ENCODE measurements at places on chromosomes 7 and 10.
A peak's percentile ranks its signal among the peaks of the same experiment; 100 is the strongest.

- peak; percentile 29 for DNase-seq
Measured at GRCh38 chr10:80504158-80504811, 33.4 kb upstream of the SH2D4B start.

DNA sequence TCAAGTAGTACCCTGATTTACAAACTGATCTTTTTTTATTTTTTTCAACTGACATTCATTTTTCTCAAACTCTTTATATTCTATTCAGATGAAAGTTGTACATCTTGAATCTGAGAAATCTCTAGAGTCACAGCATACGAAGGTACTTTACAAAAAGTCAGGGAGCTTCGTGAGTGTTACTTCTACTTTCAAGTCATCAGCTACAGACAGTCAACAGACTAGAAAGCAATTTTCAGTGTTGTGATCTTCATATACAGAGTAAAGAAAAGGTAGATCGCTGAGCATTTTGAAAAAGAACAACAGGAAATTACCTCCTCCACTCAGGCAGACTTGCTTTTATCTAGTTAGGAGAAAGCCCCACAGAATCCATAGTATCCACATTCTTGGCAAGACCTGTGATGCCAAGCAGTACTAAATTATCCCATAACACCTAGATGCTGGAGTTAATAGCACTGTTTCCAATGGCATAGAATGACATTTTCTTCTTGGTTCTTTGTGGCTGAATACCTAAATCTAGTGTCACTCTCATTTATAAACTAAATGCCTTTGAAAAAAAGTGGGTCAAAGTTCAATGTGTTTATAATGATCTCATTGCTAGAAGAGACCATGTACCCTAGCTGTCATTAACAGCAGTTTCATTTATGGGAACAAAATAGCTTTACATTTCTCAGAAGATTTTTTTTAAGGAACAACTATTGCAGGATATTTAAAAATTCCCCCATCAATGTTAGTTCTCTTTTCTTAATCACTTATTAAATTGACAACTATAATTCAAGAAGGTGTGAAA lies 12.0 kb upstream of the ZNF800 start:
- no peak for DNase-seq

GRCh38 chr7:101782896-101783295 lies 34.5 kb upstream of the CUX1 start:
- DNase-seq, result no peak

DNA sequence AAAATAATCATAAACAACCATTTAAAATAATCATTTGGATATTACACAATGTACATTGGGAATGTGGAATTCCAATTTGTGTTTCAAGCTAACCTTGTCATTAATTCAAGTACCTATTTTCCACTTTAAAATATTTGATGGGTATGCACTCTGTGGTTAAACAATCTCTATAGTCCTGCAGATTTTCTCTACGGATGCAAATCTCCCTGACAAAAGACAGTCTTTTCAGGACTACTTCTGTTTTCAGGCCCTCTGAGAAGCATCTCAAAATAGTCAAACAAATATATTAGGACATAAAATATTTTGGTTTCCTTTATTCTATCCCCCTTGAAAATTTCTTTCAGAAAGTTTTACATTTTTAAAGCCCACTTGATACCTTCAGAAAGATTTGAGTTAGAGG lies 735.6 kb upstream of the MBL2 start:
- DNase-seq, result no peak

GRCh38 chr10:73899423-73899822 lies 11.5 kb upstream of the PLAU start:
- DNase-seq, result no peak

GRCh38 chr10:73251683-73252444 lies 580 bp downstream of the MRPS16 start:
- peak; percentile 22 for DNase-seq

DNA sequence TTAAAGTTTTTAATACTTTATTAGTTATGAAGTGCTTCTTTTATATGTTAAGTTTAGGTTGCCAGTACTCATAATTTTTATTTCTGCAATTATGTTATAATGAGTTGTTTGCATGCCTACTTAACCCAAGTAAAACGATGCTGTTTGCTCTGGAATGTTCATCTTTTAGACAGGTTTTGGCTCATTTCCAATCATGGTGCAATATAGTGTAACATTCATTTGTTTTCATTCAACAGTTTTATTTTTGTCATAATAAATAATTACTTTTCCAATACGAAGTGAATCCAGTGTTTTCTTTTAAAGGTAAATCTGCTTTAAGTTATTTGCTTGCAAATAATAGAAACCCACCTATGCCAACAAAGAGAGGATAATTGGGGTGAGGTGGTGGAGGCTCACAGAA lies 22.1 kb downstream of the ARL5B start:
- DNase-seq, result no peak

GRCh38 chr7:47371733-47372368 lies 210.1 kb downstream of the TNS3 start:
- DNase-seq, result peak; percentile 80

DNA sequence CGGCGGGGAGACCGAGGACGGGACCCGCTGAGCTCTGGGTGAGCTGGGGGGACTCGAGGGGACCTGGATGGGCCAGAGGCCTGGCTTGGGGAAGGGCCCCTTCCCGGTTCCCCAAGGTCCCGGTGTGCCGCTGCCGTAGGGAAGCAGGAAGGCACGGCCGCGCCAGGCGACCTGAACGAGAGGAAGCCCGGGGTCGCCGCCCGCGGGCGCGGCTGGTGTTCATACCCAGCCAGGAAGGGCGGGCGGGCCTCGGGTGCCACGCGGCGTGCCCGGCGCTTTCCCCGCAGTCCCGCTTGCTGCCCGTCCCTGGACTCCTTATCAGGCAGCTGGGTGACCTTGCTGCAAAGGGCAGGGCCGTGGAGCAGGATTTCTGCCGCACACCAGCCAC lies 38.0 kb downstream of the ZNF777 start:
- DNase-seq, result no peak

DNA sequence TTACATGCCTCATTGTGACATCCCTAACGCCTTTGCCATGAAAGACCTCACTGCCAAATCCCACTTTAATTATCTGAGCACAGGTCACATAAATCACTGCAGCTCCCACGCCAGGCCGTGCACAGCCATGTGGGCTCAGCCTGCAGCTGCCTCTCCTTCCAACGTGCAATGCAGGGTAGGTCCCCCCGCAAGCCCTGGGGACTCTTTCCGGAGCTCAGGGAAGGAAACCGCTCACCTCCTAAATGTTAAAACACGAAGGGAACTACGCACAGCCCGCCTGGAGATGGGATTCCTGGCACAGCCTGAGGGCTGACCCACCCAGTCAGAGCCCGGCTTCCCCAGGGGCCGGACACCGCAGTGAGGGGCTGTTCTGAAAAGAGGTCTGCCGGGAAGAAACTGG lies 128.0 kb downstream of the MAD1L1 start:
- peak; percentile 30 for DNase-seq

DNA sequence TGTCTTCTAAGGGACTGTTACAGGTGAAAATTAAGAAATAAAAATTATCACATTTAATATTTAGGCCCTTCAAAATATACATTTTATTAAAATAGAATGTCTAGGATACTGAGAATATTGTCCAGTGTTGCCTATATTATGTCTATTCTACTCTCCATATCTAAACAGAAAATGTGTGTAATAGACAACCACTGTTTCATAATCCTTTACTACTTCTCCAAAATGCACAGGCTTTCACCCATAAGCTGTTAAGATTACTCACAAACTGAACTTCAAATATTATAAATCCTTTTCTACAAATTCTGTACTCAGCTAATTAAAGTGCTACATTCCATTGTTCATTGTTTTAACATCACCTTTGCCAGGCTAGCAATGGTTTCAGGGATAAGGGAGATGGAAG lies 56.7 kb upstream of the TFEC start:
- no peak for DNase-seq

DNA sequence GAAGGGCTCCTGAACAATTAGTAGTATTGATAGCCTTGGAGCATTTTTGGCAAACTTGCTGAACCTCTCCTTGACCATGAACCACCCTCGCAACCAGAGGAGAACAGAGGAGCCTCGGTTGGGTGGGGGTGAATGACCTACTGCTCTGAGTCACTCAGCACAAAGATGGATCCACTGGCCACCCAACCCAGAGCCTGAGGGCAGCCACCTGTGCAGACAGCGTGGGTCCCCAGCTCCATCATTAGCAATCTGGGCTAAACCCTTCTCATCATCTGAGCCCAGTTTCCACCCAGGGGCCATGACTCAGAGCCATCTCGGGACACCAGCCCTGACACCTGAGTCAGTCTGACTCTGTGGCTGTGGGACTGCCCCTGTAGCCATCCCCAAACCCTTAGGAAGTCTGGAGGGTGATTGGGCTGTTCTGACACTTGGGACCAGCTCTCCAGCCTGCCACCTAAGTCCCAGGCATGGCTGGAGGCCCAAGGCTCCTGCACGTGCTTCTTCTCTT lies 171.8 kb upstream of the GPR26 start:
- no peak for DNase-seq

DNA sequence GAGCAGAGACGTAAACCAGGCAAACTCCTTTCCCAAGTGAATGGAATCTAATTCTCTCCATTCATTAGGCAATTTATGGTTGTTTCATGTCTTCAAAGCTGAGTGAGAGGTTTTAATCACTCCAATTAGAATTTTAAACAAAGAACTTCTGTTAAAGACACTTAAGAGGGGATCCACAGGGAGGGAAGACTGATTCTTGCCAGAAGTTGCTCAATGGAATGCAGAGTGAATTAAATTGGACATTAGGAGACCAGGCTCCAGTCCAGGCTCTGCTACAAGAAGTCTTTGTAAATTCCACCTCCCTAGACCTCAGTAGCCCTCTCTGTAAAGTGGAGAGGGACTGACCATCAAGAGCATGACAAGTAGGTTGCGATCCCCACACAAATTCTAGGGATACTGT lies 130.7 kb upstream of the TMEM72 start:
- DNase-seq, result no peak

DNA sequence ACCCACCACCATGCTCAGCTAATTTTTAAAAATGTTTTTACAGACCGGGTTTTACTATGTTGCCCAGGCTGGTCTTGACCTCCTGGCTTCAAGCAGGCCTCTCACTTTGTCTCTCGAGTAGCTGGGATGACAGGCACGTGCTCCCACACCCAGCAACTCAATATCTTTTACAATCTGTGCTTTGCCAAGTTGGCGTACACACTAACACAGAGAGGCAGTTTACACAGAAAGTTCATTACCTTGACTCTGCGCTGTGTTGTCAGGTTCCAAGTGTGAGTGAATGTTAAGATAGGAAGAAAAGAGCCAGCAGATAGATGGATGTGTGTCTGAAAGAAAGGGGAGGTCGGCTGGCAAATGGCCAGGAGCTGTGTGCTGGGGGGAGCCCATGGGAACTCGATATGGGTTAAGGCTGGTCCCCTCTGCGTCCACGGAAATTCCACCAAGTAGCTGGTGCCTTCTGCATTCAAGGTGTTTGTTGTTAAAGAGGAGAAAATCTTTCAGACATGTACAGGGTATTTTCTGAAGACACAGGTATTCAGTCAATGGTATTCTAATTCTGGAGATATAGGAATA lies 299.8 kb downstream of the CAMK1D start:
- DNase-seq, result no peak

- no peak for DNase-seq
Measured at GRCh38 chr10:100153239-100153825, 32.5 kb downstream of the ERLIN1 start.

- DNase-seq, result no peak
Measured at GRCh38 chr7:17988141-17988540, 39.5 kb downstream of the PRPS1L1 start.

- DNase-seq, result peak; percentile 28
Measured at GRCh38 chr10:18214691-18215563, 74.7 kb downstream of the CACNB2 start.

GRCh38 chr7:90320418-90320800 lies 695 bp downstream of the FAM237B start:
- no peak for DNase-seq

GRCh38 chr10:124994573-124995473 lies 52.9 kb downstream of the ZRANB1 start:
- DNase-seq, result no peak

GRCh38 chr10:4639960-4640359 lies 186.0 kb upstream of the AKR1E2 start:
- no peak for DNase-seq

- no peak for DNase-seq
Measured at GRCh38 chr7:107043921-107044346, 571 bp upstream of the PRKAR2B start.

DNA sequence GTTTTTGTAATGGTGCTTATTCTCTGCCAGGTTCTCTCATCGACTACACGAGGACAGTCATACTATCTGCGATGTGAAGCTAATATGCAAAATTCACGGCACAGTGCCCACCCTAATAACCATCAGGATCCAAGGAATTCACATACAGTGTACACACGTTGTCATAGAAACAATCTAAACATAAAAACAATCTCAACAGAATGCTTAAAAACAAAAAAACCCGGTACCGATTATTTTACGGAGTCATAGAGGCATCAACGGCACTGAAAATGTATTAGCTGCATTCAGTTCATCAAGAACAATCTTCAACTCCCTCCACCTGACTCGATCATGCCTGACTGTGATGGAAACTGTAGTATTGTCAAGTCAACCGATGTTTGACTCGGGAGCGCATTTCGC lies 628 bp downstream of the MRPS33 start:
- DNase-seq, result no peak

- no peak for DNase-seq
Measured at GRCh38 chr7:22435720-22436119, 64.3 kb downstream of the STEAP1B start.

DNA sequence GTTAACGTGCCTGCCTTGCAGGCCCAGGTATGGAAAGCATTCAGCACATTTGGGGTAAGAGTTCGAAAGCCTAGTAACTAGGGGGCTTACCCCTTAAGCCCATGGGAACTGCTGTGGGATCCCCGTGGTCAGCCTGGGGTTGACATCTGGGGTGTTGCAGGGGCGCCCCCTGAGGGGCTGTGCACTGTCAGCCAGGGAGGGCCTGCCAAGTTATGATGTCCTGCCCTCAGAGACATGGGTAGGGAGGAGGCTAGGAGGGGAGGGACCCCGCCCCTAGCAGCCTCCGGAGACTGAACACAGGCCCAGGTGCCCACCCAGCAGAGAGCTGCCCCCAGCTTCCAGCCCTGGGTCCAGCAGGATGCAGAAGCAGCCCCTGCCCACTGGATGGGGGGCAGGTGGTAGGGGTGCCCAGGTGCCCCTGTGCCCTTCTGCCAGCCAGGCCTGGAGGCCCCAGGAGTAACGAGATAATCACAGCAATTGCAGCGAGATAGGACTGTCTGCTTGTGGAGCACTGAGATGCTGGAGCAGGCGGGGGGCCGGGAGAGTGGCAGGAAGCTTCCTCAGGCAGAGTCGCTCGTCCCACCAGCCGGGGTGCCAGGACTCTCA lies 153.3 kb downstream of the UBE2H start:
- DNase-seq, result no peak

DNA sequence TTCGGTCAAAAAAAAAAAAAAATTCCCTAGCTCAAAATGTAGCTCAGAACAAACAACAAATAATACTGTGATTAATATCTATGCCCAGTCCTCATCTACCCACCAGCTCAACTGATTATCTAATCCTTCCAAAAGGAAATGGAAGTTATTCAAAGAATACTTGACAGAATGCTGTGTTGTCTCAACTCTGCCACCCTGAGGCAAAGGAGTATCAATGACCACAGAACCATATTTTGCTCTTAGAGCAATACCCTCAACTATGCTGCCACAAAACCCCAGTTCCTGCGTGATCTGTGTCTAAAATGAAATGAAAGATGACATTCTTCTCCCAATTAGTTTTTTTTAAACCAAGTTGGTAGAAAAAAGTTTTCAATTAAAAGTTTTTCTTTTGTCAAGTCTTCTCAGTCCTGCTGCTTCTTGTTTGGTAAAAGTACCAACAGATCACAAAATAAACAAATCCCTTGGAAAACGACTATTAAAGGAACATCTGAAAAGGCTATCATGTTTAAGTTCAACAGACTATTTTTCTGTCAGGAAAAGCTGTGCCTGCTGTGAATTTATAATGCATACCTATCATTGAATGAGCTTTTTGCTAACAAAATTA lies 21.6 kb downstream of the RBM28 start:
- DNase-seq, result peak; percentile 28

All from BE2C (cell line).